ENCODE measurements at places on chromosomes 3 and 15.
A peak's percentile ranks its signal among the peaks of the same experiment; 100 is the strongest.

GRCh38 chr15:58355382-58355971, 76.3 kb upstream of the LIPC start:
- DNase-seq, result no peak

GRCh38 chr3:127589600-127590281, 792 bp downstream of the TPRA1 start:
- DNase-seq, result no peak

DNA sequence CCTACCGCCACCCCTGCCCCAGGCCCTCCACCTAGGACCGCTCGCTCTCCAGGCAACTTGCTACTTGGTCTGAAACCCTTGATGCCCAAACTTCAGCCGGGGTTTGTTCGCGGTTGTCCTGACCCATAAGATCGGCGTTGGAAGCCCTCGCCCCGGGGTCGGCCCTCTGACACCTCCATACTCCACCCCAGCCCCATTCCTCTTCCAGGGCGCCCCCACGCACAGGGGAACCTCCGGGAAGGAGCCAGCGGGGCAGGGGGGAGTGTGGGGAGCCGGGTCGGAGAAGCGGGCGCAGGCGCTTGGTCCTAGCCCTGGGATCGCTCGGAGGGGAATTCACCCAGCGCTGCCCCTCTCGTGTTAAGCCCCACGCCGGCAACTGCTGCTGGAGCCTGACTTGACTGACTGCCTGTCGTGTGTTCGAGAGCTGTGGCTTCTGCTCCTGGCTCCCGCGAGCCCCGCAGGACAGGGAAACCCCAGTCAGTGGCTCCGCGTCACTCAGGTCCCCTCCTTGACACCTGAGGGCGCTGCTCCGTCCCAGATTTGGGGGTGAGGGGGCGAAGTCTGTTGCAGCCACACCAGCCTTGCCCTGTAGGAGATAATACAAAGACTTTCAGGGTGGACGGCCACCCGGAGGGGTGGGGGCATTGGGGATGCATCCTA, 675 bp downstream of the RYR3 start:
- peak; percentile 19 for DNase-seq

GRCh38 chr3:151133917-151134450, 48.5 kb downstream of the MED12L start:
- DNase-seq, result no peak

Measured in anterior cingulate cortex (tissue), 58 donors.